Stimulated activated CD8-positive, alpha-beta memory T cell treated with anti-CD3 and anti-CD28 coated beads, Interleukin-7, amount 100 ng/mL, for 1 hour (primary cell): ENCODE measurements at places on chromosomes 2 and 18.

DNA sequence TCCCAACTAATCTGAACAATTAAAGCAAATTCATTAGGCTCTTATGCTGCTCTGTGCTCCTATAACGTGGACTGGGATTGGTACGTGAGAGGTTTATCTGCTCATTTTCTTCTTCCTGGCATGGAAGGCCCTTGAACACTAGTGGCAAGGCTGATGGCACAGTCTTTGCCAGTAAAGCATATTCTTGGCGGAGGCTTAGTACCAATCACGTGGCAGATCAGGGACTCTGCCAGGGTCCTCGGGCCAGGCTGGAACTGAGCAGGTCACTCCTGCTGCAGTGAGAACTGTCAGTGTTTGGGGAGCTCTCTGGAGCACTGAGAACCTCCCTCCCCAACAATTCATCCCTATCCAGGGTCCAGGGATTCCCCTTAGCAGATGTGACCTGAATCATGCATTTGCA, 3.7 kb upstream of the ALPK2 start:
- DNase-seq = no peak

DNA sequence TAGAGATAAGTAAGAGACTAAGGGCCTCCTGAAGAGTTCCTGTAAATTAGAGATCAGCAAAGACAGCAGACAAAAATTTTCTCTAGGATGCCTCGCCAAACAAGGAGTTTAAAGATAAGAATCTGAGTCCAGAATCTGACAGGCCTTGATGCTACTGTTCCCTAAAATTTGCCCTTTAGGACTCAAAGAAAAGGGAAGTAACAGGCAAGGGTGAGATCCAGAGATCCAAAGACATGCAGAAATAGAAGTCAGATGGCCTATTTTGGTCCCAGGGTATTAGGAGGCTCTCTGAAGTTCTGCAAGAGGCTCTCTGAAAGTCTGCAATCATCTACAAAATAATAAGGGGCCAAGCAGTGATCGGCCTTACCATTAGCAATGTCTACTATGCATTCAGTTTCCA, 33.0 kb downstream of the GALNT5 start:
- DNase-seq = no peak

DNA sequence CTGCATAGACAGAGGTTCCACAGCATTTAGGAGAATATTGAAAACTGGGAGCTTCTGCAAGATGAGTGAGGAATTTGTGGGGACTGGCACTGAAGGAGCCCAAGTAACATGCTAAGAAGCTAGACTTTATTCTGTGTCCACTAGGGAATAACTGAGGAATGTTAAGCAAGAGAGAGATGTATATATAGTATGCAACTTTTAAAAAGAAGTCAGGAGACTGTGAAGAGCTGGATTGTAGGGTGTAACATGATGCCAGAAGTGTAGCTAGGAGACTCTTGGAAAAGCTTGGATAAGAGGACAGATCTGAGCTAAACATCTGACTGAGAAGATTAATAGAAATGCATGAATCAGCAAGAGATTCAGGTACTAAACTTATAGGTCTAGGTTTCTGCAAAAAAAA, 270.6 kb upstream of the MMADHC start:
- no peak for DNase-seq

DNA sequence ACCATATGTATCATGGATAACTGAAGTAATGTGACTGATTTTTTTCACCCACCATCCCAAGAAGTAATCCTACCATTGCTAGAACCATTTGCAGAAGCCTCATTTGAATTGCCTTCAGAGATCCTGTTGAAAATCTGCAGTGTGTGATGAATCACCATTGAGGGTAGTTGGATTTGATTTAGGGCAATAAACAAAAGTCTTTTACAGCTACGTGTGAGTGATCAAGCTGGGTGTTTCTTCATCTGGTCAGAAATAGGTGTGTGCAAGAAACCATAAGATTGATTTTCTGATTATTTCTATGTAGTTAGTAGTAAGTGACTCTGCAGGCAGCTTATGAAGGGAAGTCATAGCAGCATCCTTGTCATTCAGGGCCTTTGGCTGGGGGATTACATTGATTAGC, 159.6 kb downstream of the MGAT5 start:
- DNase-seq = no peak

GRCh38 chr2:70934981-70935380, 719 bp upstream of the ATP6V1B1 start:
- no peak for DNase-seq

DNA sequence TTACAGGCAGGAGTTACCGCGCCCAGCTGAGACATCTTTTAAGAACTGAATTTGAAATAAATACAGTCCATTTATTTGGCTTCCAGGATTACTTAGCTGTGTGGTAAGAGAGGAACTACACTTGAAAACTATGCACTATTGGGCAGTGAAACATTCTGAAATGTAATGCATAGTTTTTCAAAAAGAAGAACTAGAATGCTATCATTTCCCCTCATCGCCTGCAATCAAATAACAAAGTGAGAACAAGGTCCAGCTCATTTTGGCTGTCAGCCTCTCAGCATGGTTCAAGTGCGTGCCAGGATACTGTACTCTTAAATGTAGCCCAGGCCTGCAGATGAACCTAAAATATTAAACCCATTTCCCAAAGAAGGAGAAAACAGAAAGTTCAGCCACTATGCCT, 76.6 kb upstream of the ARL5A start:
- DNase-seq = no peak

DNA sequence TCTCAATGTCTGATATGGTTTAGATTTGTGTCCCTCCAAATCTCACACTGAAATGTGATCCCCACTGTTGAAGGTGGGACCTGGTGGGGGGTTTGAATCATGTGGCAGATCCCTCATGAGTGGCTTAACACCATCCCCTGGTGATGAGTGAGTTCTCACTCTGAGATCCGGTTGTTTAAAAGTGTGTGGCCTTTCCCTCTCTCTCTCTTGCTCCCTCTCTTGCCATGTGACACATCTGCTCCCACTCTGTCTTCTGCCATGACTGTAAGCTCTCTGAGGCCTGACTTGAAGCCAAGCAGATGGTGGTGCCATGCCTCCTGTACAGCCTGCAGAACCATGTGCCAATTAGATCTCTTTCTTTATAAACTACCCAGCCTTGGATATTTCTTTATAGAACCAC, 108.8 kb downstream of the RBMS1 start:
- no peak for DNase-seq

GRCh38 chr2:28958689-28959088, 22.4 kb upstream of the TOGARAM2 start:
- no peak for DNase-seq

DNA sequence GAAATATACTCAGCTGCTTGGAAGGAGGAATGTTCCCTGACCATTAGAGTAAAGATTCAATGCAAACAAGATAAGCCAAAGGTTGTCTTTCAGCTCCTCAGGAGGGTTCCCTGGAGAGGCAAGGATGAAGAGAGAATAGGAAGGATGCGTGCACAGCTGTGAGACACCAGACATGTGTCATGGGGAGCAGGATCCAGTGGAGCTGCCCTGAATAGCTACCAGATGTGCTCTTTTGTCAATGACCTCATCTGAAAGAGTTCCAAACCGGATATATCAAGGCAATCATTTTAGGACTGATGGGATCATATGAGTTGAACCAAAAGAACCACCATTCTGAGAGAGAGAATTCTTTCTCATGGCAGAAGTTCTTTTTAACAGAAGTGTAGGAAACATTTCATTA, 490.6 kb downstream of the IRS1 start:
- no peak for DNase-seq

DNA sequence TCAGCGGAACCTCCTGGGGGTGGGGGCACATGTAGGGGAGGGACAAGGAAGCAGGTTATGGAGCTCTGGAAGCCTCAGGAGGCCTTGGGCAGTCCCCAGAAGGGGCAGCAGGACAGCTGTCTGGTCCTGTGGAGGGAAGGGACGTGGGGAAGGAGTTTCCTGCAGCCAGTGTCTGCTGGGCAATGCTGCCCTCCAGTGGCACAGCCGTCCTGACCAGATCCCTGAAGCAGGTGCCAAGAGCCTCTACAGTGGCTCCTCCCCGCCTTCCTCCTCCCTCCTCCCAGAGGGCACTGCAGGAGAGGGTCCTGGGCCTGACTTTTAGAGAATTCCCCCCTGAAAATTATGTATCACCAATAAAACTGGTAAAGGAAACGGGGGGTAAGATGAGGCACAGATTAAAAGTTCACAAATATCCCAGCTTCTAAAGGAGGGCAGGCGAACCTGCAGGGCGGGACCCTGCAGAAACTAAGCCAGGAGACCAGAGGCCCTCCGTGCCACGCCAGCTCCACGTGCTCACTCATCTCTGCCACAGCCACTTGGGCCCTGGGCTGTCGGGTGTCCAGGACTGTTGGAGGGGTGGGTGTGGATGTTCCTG, 258.5 kb downstream of the TWIST2 start:
- no peak for DNase-seq

- DNase-seq = no peak
Observed at GRCh38 chr2:3624059-3624794, 29.3 kb downstream of the COLEC11 start.

DNA sequence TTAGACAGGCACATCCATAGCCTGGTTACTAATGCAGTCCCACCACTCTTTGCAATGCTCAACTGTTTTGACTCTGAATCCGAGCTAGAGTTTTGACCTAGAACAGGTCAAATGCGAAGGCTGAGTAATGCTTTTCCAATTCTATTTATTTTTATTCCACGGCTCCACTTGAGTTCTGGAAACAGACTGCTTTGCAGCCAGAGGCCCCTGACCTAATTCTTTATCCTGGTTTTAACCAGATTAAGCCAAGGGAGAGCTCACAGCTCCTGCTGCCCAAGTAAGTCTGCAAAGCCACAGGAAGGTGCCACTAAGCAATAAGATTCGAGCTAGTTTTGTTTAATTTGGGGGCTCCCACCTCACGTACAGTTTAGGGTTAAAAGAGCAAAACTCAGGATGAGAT, 51.4 kb downstream of the MREG start:
- DNase-seq = no peak

GRCh38 chr2:2171624-2172023, 159.5 kb downstream of the MYT1L start:
- DNase-seq = no peak

DNA sequence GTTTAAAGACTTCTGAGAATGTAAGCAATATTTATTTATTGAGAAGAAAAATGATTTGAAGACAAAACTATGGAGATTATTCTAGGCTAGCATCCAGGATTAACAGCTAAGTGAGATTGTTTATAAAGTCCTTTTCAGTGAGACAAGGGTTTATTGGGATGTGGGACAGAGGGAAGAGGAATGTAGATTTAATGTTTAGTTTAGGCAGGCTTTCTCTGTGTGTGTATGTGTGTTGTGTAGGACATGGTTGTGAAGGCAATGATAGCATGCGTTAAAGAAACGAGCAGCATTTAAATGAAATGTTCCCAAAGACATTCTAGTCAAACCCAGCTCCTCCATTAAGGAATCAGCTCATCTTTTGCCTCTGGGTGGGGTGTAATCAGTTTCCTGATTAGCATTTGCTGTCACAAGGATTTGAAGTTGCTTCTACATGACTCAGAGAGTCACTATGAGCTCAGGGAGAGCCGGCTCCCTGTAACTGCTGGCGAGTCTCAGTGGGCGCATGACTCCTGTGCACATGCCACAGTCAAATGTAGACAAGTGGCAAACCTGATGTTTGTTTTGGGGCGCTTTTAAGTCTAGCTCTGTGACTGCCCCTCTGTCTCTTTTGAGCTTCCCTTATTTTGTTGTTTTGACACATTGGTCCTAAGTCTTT, 442.2 kb upstream of the CELF4 start:
- DNase-seq = no peak

- DNase-seq = no peak
Observed at GRCh38 chr2:229520691-229521096, 193.7 kb downstream of the DNER start.

DNA sequence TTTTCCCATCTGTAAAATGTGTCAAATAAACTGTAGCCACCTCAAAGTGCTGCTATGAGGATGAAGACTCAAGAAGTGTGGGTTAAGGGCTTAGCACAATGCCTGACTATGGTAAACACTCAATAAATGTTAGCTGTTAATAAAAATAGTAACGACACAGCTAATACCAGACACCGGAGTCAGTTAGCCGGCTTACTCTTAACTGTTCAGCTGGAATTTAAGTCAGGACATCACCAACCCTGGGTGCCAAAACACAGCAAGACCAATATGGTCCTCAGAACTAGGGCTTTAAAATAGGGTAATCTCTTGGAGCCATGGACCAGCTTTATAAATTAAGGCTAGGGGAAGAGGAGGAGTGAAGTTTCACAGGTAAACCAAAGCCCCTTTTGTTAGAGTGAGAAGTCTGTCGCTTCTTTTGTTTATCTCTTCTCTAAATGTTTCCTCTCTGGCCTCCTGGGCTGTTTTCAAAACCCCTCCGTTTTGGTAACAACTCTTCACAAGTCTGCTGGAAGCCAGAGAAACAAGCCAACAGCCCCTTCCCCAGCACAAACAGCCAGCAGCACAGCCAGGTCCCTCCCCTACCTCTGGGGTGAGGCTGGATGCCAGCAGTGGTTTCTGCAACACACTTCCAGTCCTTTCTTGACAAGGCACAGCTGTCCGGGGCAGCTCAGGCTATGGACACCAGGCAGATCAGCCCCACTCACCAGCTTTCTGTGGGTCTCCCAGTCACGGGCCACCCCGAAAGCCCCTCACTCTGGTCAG, 13.8 kb upstream of the FZD7 start:
- no peak for DNase-seq

DNA sequence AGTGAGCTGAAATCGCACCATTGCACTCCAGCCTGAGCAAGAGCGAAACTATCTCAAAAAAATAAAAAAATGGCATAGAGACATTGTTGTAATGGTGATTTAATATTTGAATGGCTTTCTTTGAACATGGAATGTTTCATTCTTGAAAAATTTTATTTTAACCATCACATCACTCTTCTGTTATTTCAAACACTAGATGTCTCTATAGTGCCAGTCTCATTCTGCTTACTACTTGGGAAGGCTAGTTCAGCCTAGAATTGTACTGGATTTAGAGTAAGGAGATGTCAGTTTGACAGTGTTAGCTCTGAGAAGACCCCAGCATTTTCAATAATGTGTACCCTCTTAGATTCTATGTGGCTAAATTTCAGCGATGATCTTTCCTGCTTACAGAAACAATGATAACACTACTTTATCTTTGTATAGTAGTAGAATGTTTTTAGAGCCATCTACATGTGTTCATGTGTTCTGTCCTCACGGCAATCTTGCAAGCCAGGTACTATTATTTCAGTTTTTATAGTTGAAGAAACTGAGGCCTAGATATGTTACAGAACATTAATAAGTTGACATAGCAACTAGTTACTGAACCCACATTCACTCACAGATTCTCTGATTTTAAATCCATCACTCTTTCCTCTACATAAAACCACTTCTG, 142.9 kb upstream of the ZSWIM2 start:
- no peak for DNase-seq

- DNase-seq = no peak
Observed at GRCh38 chr18:75658330-75658729, 230.8 kb upstream of the SMIM21 start.

GRCh38 chr18:36464126-36464651, 166.7 kb downstream of the FHOD3 start:
- no peak for DNase-seq

DNA sequence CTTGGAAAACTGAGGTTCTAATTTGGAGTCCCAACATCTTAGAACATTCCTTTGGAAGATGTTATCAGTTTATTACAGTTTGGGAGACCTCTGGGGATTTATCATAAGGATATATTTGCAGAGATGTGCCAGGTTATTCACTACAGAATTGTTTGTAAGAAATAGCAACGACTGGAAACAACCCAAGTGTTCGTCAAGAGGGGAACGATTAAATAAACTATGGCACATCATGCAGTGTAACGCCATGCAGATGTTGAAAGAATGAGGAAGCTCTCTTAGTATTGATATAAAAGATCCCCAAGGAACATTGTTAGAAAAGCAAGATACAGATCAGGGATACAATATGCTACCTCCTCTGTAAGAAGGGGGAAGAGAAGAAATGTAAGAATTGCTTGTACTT, 210.6 kb downstream of the TMEM247 start:
- DNase-seq = no peak
